ENCODE measurements at places on chromosomes 3 and 15.

DNA sequence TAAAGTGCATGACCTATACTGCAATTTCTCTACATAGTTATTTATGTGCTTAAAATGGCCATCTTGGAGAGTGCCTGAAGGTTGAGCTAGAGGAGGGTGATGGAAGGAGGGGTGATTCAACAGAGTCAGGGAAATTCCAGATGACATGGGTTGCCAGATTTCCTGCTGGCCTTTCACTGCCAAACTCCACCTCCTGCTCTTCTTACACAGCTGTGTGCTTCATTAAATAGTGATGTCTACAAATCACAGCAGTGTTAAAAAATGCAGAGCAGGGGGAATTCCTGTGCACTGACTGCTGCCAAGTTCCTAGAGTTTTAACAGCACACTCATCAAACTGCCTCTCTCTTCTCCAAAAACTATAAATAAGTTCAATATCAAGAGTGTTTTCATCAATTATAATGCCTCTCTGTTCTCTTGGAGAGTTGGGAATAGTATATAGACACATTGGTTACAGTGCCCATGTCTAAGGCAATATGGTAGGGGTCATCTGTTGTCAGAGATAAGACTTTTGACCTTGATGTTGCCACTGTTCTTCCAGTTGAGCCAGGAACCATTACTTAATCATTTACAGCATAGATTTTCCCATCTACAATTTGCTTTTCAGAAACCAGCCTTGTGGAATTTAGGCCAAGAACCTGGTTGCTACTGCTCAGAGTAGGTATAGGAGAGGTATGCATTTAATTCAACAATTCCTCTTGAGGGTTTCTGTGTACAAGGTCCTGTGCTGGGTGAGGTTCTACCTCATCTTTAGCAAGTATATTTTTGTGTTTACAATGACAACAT lies 79.6 kb downstream of the TP63 start:
- no peak for DNase-seq

GRCh38 chr3:139577909-139578308 lies 38.4 kb upstream of the RBP1 start:
- DNase-seq, result no peak

DNA sequence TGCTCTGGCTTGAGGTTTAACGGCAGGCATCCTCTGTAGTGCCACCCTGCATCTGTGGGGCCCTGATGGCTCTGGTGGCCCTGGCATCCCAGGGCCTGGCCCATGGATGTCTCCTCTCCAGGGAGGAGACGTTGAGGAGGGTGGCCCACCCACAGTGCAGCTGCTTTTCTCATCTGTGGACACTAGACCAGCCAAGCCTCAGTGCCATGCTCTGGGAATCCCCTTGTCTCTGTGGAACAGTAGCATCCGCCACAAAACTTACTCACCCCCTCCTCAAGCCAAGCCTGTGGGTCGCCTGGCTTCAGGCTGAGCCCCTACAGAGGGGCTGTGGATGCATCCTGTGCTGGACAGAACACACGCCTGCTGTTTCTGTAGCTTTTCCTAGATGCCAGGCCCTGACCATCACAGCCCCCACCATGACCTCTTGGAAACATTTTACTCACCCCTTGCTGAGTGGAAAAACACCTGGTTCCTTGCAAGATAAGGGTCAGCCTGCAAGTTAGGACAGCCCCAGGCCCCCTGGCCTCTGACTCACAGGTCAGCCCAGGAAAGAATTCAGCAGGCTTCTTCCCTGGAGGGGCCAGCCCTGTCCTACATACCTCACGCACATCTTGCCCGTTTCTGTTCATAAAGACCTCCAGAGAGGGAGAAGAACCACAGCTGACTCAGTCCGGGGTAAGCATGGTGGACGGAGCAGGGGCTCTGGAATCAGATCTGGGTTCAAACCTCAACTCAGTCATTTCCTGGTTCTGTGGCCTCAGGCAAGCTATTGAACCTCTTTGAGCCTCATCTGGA lies 19.0 kb downstream of the PAK6 start:
- no peak for DNase-seq

- peak; percentile 28 for DNase-seq
These were observed 84.9 kb downstream of the THBS1 start for GRCh38 chr15:39665629-39666250.

- DNase-seq, result no peak
These were observed 162.5 kb downstream of the C3orf38 start for GRCh38 chr3:88312256-88312655.

DNA sequence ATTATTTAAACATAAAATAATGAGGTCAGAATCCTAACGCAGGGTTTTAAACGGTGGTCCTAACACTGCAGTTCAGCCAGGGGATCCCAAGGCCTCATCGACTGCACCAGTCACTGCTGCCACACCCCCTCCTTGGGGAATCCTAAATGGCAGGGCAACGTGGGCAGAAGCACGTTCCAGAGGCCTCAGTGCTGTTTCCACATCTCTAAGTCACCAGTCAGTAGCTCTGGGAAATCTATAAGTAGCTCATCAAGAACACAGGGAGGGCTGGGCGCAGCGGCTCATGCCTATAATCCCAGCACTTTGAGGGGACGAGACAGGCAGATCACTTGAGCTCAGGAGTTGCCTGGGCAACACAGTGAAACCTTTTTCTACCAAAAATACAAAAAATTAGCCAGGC lies 47.5 kb downstream of the PRTG start:
- DNase-seq, result no peak

DNA sequence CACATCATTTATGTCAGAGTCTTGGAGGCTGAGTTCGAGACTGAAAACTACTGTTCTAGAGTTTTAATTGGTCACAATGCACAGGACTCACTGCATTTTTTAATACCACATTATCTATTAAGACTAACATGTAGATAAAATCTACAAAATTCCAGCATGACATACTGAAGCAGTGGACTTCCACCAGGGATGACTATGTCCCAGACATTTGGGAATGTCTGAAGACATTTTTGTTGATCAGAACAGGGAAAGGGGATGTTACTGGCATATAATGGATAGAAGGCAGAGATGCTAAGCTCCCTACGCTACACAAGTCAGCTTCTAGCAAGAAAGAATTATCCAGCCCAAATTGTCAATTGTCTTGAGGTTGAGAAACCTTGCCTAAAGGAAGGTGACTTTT lies 419.0 kb upstream of the TGFBR2 start:
- DNase-seq, result no peak

- peak; percentile 2 for DNase-seq
These were observed 196.7 kb downstream of the ISL2 start for GRCh38 chr15:76533060-76533820.
